ENCODE measurements at places on chromosomes 5 and 9. TPM values are rescaled to one million over a fixed set of nuclear protein-coding genes. Genes with fewer than 3 reads are reported as not detected.
A peak's percentile ranks its signal among the peaks of the same experiment; 100 is the strongest.

GRCh38 chr5:124605541-124605940, 140.9 kb downstream of the ZNF608 start:
- DNase-seq, result no peak

ADRA1B gene
- 6.6 TPM for total RNA-seq

- DNase-seq, result no peak
Observed at GRCh38 chr9:114988962-114989599, 58.7 kb upstream of the TNFSF8 start.

- no peak for DNase-seq
Observed at GRCh38 chr5:92514896-92515295, 1066.1 kb downstream of the NR2F1-AS1 start.

GRCh38 chr5:6358434-6358820, 19.9 kb downstream of the MED10 start:
- DNase-seq, result peak; percentile 39

DNA sequence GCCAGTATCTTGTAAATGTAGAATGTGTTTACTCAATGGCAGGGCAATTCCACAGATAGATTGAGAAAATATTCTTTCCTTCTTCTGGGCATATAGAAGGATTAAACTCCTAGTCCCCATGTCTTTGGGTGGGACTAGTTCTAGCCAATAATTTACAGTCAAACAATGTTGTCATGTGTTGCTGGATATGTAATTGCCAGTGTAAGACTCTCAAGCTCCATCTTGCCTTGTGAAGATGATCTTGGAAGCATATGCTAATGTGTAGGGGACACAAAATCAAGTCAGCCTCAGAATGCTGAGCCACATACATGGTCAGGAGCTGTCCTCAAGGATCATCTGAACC, 386.9 kb downstream of the CETN3 start:
- DNase-seq, result no peak

DNA sequence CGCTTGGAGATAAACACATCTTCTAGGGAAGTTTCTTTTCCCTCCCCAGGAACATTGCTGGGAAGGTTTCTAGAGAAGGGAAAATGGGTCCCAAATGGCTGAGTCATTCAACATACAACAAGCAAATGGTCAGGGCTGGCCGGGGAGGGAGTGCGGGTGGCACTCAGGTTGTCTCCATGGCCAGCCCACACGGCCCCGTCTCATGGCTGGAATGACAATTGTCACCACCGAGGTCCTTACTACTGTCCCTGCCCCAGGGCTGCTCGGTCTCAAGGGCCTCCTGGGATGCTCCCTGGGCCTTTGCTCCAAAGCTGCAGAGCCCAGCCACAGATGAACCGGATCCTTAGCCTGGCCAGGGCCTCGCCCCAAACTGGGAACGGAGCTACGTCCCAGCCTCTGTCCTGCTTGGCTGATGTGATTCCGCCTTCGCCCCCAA, 121.9 kb downstream of the FGF18 start:
- no peak for DNase-seq

PDZD2 gene
- 58.5 TPM for total RNA-seq

NR6A1 gene
- total RNA-seq, result 0.64 TPM

DNA sequence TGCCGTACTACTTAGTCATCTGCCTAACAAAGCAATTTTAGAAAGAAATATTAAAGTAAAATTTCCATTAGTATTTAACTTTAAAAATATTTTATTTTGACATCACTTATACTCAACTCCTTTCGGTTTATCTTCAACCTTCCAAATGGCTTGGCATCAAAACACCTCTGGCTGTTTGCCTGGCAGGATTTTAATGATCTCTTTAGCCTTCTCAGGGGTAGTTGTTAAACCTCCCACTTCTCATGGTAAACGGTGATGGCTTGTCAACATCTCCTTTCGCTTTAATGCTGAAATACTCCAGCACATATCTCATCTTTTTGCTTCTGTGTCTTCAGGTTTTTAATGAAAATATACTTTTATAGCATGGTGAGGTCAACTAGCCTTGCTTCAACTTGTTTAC, 747.1 kb downstream of the CETN3 start:
- no peak for DNase-seq

PCA3 gene
- not detected for total RNA-seq

SNCAIP gene
- total RNA-seq, result 3.6 TPM

CDC20B gene
- total RNA-seq, result not detected

MYMK gene
- total RNA-seq, result not detected

Measured in mesenteric fat pad (tissue), 1 donor.